ENCODE measurements at places on chromosomes 13 and 19.
A peak's percentile ranks its signal among the peaks of the same experiment; 100 is the strongest.

- no peak for DNase-seq
Measured at GRCh38 chr13:43880214-43880855, 631 bp downstream of the LACC1 start.

DNA sequence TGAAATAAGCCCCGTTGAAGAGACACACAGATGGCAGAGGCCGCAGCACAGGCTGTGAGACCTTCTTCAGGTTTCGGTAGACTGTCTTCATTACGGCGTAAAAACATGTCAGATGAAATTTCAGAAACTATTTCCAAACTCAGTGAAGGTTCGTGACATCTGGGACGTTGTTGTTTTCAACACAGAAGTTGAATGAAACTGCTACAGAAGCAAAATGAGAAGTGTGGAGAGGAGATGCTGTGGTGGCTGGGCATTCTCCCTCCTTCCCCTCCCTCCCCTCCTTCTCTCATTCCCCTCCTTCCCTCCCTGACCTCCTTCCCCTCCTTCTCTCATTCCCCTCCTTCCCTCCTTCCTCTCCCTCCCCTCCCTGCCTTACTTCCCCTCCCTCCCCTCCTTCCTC lies 113.6 kb downstream of the ATP11A start:
- DNase-seq: no peak

DNA sequence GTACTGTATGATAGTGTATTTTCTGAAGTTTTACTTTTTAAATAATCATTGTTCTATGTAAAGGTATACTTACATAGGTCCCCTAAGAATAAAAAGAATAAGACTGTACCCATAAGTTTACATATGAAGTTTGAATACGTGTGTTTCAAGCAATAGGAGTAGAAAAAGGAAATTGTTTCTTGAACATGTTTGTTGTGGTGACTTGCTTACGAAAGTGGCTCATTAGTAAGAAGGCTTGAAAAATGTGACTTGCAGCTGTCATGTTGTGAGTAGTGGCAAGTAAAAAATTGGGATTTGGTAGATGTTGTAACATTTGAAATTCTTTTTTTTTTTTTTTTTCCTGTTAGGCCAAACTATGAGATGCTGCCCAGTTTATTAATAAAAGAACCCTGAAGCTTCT lies 203.3 kb downstream of the LMO7 start:
- DNase-seq: no peak

GRCh38 chr13:24187185-24187584 lies 26.7 kb downstream of the SPATA13 start:
- DNase-seq: no peak

- no peak for DNase-seq
Measured at GRCh38 chr19:55635856-55636440, 4.9 kb upstream of the ZNF580 start.

- DNase-seq: no peak
Measured at GRCh38 chr19:44430956-44431355, 17.3 kb downstream of the ZNF229 start.

- no peak for DNase-seq
Measured at GRCh38 chr13:23730251-23730650, 158.9 kb downstream of the MIPEP start.

DNA sequence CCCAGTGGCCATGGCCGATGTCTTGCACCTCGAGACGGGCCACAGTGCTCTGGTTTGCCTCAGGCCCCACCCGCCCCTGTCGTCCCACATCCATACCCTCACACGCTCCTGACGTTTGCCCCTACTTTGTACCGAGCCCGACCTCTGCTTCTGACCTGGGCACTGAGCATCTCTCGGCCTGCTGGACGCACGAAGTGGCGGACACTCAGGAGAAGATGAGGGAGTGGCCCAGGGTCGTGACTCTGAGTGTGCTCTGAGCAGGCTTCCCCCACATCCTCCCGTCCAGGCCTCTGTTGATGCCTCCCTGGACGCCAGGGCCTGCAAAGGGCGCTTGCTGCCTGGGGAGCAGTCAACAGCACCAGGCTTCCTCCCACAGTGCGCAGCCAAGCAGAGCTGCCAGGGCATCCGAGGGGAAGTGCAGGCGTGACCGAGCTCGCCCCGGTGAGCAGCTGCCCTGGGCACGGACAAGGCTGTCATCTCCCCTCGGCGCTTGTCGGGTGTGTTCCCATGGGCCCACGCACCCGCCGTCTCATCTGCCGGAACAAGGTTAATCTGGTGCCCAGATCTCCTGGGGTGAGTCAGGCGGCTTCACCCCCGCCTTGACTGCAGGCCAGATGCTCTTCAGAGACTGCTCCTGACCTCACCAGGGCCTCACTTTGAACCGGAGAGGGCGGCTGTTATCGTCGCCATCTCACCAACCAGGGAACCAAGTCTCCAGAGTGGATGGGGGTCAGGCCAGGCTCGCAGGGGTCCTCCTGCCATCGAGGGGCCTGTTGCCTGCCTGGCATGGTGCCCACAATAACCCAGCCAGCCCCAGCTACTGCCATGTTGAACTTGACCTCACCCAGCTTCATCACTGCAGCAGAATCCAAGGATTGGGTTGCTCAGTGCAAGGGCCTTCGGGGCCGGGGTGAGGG lies 27.2 kb downstream of the COMP start:
- DNase-seq: no peak

- DNase-seq: peak; percentile 92
Measured at GRCh38 chr19:47035127-47036096, 13.0 kb downstream of the TMEM160 start.

GRCh38 chr13:99756281-99756680 lies 215.3 kb downstream of the ZIC5 start:
- no peak for DNase-seq

- no peak for DNase-seq
Measured at GRCh38 chr19:14443632-14444216, 10.6 kb downstream of the PKN1 start.
